Posterior cingulate gyrus (tissue), 11 donors: ENCODE measurements at places on chromosomes 11 and 22.

DNA sequence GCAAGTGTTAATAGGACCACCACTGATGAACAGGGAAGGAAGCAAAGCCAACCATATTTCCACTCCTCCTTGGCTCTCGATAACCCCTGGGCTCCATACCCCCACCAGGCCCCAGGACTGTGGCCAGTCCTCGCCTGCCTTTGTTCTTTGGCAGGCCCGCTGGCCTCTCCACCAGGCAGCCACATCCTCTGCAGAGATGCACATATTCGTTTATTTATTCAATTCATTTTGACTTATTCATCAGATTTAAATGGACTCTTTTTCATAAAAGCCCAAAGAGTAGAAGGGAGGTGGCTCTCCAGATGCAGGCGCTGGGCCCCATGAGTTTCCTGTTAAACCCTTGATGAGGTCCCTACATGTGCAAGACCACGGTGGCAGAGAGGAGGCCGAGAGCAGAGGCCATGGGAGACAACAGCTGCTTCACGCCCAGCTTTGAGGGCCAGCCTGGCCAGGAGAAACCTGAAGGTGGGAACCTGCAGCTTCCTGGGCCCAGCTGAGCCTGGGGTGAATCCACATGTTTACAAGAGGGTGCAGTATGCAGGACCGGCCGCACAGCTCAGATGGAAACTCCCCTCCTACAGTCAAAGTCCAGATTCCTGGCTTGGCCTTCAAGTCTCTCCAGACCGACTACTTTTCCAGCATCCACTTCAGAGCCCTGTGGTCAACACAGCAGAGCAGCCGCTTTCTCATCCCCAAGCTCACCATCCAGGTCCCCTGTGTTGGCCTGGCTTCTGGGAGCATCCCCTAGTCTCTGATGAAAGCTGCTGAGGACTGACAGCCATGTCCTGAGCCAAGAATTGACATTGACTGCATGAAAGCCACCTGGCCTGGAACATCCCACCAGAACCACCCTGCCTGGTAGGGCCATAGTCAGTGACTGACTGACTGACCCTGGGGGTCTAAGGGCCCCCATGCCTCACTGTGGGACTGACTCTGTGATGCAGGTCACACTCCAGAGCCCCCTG lies 39.7 kb upstream of the CCND1 start:
- no peak for DNase-seq

DNA sequence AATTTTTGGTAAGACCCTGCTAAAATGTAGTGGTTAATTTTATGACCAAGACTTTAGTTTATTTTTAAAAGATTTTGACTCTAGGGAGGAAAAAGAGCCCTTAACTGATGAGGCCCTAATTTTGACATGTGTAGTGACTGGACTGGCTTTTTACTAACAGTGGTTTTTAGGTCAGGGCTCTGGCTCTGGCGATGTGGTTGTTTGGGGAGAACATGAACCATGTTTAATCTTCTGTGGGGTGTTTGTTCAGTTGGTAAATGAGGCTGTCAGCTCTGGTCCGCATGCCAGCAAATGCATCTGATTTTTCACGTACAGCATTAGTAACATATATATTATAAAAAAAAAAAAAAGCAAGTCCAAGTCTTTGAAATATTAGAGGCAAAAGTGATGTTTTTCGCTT lies 104.3 kb downstream of the EXT2 start:
- DNase-seq, result no peak

DNA sequence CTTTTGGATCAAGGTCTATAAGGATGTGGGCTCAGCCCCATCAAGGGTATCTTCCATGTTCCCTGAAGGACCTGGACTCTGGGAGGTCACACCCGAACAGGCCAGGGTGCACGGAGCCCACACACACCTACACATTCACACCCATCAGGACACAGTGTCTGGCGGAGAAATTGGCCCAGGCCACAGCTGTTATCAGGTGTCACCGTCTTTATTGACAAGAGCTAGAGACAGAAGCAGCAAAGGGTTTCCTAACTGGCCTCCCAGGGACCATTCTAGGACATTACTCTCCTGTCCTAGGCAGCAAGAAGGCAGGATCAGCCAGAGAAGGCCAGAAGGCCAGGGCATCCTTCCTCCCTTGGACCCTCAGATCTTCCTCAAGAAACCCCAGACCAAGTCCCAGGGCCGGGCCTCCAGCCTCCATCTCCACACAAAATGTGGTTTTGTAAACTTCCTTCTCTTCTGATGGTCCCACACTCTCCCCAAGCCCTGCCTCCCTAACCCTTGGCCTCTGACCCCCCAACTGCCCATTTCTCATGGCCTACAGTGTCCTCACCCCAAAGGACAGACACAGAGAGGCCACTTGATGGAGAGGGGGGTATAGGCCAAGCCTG lies 8.1 kb downstream of the SSTR3 start:
- DNase-seq, result no peak

DNA sequence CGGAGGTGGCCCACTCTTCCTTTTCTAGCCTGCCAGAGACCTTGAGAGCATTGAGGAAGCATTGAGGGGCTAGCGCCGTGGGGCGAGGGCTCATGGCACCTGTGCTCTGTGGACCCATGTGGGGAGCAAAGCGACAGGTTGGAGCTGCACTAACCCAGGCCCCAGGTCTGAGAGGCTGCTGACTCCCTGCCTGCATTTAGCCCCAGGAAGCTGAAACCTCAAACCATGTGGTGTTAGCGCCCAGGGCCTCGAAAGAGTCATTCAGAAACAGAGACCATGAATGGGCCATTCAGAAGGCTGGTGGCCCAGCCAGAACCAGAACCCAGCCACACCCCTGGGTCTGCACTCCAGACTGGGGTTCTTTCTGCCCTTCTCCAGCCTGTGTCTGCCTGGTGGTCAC lies 88.6 kb downstream of the BCR start:
- DNase-seq, result no peak

DNA sequence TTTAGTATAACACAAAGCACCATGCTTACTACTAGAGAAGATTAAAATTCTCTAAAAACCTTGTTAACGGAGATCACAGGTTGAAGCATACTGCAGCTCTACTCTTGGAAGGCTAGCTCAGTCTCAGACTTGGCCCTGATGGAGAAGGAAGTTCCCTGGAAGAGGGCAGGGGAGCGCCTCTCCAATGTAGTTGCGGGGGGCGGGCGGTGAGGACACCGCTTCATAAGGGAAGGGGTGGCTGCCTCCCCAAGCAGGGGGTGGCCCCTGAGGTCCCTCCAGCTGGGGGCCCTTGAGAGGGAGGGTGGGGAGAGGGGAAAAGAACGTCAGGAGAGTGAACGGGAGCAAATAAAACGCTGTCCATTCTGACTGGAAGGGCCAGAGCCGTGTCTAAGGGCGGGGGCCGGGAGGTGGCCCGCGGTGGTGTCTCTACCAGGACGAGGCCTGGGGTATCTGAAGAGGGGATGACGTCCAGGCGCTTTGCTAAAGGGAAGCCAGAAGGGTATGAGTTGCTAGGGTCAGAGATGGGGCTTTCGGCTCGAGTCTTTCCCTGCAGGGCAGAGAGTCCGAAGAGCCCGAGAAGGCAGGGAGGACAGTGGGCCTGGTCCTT lies 553 bp upstream of the USP47 start:
- peak; percentile 82 for DNase-seq

GRCh38 chr11:64444838-64445441 lies 86.0 kb downstream of the RPS6KA4 start:
- no peak for DNase-seq
